Activated naive CD8-positive, alpha-beta T cell treated with anti-CD3 and anti-CD28 coated beads for 36 hours (primary cell): ENCODE measurements at places on chromosomes 5 and 9.

DNA sequence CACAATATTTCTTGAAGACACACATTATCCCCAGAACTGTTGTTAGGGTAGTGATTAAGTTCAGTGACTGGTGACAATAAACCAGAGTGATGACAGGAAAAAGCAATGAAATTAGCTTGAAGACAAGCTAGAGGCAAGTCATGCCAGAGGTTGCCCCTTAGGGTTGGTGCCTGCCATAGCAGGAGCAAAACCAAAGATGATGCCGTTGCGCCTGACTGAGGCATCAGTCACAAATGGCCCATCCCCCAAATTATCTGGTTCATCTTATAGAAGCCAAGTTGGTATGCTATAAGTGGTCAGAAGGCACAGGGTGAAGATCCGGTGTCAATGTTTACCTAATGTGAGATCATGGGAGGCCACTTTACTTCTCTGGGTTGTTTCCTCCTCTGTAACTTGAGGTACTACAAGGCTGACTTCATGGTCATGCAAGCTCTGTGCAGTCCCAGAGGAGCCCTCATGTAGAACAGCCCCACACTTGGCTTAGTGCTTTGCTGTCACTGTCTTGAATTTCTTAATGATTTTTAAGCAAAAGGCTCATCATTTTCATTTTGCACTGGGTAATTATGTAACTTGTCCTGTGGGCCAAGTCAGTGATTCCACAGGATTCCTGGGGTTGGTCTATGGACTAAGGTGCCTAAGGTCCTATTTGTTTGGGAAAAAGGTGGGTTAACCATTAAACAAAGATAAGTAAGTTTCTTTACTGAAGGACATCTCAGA, 211.3 kb downstream of the MAN2A1 start:
- no peak for DNase-seq

- no peak for DNase-seq
These were observed 267.0 kb upstream of the NUDT12 start for GRCh38 chr5:103829585-103829984.

DNA sequence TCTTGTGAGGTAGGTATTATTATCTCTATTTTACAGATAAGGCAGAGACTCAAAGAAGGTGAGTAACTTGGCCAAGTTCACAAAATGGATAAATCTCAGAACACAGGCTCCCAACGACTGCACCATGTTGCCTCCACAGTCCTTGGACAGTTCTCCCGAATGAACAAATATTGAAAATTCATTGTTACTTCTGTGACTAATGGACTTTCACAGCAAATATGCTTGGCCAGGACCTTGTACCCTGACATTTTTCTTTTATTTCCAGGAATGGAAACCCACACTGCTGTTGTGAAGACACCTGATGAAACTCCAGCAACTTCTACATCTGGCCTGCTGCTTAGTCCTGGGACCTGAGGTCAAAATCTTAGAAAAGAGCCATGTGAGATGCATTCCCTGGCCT, 2.5 kb upstream of the CYSTM1 start:
- DNase-seq, result no peak

DNA sequence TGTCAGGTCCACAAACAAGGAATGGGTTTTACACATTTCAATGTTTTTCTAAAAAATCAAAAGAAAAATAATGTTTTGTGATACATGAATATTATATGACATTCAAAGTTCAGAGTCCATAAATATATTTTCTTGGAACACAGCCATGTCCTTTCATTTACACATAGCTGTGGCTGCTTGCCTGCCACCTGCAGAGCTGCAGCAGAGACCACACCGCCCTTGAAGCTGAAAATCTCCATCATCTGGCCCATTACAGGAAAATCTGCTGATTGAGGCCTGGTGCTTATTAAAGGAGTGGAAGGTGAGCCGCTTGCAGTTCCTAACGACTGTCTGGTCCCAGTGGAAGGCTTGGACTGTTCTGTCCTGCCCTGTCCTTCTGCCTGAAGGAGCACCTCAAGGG, 232.6 kb upstream of the ADAMTS16 start:
- no peak for DNase-seq

DNA sequence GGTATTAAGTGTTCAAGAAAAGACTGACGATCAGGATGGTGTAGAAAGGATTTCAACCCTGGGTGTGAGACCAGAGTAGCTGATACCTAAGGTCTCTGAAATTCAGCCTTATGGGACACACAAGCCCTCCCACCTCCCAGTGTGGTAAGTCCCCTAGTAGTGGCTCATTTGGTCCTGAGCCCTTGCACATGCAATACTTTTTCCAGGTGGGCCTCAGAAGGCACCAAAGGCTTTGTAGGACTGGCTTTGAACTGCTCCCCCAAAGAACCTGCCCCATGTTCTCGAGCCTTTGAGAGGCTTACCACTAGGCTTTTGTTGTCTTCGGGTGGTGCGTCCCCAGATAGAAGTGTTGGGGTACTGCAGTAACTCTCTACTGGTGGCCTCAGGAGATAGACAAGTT, 803 bp downstream of the GARIN3 start:
- no peak for DNase-seq

DNA sequence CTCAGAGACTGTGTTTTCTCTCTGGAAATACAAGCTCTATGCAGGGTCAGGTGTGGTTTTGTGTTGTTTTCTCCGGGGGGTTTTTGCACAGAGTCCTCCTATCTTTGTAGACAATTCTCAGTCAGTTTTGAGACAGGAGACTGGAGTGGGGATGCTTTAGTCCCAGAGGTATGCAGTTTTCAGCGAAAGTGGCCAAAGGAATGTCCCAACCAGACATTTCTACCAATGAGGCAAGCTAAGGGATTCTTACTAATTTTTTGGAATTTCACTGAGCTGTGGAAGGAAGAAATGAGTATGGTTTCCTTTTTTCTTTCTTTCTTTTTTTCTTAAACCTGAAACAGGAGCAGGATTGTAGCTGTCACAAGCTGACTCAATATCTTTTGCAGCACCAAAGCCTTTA, 35.3 kb upstream of the PLPP1 start:
- DNase-seq, result no peak

DNA sequence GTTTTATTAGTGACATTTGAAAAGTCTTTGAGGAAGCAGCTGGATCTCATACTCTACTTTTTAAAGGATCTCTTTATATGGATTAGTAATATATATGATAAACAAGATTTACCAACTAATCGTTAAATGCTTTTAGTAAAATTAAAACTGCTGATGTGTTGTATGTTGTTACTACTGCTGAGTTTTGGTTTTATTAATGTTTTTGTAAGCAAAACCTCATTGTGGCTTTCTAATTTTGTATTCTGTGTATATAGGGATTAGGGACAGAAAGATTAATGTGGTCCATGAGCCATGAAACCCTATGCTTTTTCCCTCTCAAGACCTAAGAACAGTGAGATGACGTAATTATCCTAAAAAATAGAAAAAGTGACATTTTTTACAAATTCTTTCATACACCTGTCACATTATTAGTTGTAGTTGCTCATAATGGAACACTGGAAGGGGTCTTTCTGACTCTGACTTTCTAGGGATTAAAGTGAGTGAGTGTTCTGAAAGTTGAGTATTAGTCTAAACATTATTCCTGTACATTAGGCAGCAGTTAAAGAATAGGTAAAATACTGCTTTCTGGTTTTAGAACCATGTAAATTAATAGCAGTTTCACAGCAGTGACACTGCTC, 85.9 kb downstream of the SLC12A2 start:
- DNase-seq, result no peak

DNA sequence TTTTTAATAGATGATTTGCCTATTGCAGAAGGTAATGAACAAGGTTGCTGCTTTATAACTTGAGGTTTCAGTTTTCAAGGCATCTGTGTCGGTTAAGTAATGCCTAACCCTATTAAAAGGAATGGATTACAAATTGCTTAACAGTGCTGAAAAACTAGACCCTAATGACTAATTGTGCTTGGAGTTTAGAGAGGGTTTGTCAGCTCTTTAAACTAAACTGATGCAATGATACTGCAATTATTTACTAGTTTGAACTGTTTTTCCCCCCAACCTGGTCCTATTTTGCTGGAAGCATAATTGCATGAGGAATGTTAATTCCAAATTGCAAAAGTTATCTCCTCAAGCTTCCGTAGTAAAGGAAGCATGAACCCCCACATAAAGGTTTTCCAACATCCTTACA, 39.3 kb upstream of the TLX3 start:
- no peak for DNase-seq

DNA sequence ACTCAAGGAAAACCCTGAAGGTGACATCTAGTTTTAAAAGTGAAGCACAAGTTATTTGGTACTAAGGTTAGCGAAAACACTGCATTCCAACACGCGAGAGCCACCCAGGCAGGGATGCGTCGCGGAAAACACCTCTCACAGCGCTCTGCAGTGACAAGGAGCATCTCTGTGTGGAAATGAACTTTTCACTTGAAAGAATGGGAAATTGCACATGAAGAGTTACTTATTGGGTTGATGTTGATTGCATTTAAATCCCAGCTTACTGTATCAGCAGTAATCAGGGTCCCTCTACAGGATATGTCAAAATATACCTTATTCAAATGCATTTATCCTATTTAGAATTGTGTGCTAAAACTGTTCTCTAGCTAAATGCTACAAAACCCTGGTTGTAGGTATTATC, 144.4 kb downstream of the BNC2 start:
- no peak for DNase-seq

DNA sequence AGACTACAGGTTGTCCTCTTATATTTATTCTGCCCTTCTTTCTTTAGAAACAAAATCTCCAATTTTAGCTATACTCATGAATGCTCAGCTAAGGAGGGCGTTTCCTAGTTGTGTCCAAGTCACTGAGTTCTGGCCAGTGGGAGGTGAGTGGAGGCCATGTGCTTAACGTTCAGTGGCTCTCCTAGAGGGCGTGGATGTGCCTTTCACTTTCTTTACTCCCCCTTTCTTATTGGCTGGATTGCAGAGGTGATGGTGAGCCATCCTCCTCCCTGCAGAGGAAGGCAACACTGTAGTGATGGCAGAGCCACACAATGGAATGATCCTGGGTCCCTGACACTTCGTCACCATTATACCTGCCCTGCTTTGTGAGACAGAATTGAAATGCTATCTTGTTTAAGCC, 54.6 kb downstream of the ALG2 start:
- DNase-seq, result no peak

GRCh38 chr5:168976311-168976970, 324.5 kb downstream of the SLIT3 start:
- DNase-seq, result no peak

DNA sequence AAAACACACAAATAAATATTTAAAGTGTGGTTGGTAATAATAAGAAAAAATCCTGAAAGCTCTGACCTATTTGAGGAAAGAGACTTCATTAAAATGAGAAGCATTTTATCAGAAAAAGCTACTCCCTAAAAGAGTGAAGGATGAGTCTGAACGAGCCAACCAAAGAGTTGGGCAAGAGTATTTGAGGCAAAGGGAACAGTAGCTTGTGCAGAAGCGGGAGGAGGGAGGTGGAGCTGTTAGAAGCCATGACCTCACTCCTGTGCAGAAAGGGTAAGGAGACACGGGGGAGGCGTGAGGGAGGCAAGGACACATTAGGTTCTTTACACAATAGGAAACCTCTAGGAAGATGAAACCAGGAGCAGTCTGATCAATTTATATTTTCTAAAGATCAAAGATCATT, 29.4 kb downstream of the SH3RF2 start:
- DNase-seq, result no peak

DNA sequence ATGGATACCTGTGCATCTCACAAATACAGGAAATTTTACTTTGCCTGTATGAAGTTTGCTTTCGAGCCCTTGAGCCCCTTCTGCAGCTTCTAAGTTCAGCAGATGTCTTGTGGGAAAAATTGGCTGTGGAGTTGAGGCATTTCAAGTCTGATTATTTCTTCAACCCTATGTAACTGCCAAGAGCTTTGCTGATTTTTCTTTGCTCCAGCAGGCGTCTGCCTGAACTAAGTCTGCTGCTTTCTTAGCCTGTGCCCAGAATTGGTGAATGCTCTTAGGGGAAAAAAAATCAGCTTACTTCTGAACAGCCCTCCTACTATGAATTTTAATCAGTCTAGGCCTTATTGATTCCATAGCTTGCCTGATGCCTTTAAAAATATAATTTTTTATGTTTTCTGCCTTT, 41.2 kb downstream of the RIC1 start:
- DNase-seq, result no peak

DNA sequence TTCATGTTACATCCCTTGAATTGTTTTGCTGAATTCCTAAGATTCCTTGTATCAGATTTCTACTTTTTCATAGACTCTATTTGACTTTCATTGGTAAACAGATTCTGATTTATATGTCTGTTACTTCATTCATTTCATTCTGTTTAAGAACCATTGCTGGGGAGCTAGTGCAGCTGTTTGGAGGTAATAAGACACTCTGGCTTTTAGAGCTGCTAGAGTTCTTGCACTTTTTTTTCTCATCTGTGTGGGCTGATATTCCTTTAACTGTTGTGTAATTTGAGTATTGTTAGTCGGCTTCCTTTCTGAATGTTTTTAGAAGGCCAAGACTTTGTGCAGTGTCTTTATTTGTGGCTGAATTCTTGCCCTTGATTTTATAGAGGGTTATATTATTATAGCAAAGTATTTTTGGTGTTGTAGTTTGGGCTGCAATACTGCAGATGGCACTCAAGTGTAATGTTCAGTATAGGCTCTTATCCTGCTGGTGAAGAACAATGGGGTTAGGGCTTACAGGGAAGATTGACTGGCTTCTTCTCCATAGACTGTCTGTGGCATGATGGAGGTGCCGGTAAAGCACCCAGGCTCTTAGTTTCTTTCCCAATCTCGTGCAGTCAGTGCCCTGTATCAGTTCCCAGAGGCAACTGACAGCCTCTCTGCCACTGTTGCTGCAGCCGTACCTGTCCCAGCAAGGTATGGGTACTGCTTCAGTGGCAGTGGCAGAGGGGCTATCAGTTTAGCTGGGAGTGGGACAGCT, 162.2 kb downstream of the OXCT1 start:
- DNase-seq, result no peak

DNA sequence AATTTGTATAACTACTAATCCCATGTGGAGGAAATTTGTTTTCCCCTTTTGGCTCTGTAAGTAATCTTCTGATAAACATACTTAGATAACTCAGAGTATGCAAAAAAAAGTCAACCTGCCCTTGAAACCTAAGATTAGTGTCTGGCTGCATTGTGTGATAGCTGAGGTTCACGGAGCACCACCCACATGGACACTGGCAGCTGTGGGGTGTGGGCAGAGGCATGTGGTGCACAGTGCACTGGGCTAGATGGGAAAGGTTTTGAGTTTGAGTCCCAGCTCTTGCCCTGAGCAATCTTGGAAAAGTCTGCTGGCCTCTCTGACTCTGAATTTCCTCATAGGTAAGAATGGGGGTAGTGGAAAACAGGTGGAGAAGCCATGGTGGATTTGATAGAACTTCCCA, 75.1 kb downstream of the PLCXD3 start:
- no peak for DNase-seq

DNA sequence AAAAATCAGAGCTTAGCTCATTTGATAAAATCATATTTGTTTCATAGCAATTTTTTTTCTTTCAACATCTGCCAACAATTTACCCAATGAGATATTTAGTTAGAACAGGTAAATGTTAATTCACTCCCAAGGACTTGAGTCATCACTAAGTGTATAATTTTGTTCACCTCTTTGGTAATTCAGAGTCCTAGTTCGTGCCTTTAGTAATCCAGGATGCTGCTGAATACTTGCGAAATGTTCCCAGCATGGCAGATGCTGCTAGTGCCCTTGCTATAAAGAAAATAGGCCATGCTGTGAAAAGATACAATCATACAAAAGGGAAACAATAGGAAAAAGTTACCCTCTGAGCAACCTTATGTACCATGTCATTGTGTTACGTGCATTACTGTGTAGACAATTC, 210.5 kb downstream of the CSNK1G3 start:
- DNase-seq, result no peak

- DNase-seq, result no peak
These were observed 436.6 kb downstream of the DTWD2 start for GRCh38 chr5:118551716-118552115.
